Activated CD4-positive, alpha-beta T cell treated with anti-CD3 and anti-CD28 coated beads, Interleukin-2, amount 50 U/mL, for 1 hour (primary cell): ENCODE measurements at places on chromosomes 3 and 15.

- DNase-seq: no peak
Measured at GRCh38 chr15:69026355-69026754, 11.9 kb downstream of the NOX5 start.

GRCh38 chr3:18634461-18634860 lies 209.3 kb upstream of the SATB1 start:
- no peak for DNase-seq

- no peak for DNase-seq
Measured at GRCh38 chr3:149781741-149782140, 10.6 kb downstream of the ANKUB1 start.

DNA sequence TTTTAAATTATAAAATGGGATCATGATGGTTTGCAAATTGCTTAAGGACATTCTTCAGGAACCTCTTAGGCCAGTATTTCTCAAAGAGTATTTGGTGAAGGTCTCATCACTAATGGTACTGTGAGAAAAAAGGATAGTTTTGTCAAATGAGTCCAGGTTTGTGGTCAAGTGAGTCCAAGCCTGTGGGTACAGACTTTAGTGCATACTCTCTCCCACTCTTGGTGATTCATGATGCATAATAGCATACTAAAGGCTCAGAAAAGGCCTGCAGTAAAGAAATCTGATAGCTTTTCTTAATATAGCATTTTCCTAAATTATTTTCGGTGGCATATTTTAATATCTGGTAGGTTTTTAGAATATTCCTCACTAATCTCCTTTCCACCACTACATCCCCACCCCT lies 20.0 kb downstream of the BOC start:
- DNase-seq: no peak

GRCh38 chr3:6560259-6560658 lies 300.7 kb upstream of the GRM7 start:
- DNase-seq: no peak

DNA sequence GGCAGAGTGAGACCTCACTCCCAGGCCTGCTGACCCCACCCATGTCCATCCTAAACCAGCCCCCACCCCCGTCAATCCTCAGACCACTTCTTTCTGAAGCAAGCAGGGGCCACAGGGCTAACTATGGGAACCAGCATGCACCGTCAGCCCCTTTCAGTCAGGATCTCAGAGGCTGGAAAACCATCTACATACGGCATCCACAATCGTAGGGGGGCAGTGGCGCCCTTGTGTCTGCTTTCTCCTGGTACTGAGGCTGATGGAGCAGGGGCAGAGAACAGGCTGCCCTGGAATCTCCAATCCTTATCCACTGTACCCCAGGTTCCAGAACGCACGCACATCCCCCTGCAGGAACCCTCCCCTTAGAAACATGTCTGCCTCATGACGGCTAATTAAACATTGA lies 56.6 kb downstream of the XXYLT1 start:
- DNase-seq: no peak

DNA sequence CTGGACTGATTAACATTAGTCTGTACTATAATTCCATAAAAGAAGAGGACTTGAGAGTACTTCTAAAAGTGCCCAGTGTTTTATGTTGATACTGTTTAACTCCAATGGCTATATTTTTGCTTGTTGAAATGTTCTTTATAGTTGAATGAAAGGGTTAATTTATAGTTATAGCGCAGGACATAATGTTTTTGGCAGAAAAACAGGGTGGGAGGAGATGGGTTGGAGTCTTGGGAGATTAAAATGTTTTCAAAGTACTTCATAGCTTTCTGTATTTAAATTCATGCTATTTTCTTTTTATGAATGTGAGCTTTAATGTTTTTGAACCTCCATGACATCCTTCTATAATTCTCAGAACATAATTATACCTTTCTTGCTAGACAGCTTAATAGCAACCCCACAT lies 108.2 kb downstream of the CNTN3 start:
- DNase-seq: no peak

GRCh38 chr3:101484805-101485620 lies 28.0 kb downstream of the SENP7 start:
- DNase-seq: no peak

DNA sequence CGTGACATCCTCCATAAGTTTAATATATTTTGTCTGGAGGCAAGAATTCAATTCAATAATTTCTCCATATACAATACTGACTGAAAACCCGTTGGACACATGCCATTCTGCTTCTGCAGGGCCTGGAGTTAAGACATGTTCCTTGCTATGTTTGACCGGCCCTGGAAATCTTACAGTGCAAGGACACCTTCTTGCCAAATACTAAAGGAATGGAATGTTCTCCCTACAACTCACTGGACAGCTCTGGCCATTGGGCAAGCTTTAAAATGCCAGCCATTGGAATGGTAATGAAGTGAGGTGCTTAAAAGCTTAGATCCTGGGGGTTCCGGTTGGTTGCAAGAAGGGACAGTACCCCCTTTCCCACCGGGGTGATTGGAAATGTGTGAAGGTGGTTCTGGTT lies 329.8 kb upstream of the PROK2 start:
- no peak for DNase-seq

GRCh38 chr3:149402481-149402880 lies 25.0 kb upstream of the TM4SF1 start:
- DNase-seq: no peak

DNA sequence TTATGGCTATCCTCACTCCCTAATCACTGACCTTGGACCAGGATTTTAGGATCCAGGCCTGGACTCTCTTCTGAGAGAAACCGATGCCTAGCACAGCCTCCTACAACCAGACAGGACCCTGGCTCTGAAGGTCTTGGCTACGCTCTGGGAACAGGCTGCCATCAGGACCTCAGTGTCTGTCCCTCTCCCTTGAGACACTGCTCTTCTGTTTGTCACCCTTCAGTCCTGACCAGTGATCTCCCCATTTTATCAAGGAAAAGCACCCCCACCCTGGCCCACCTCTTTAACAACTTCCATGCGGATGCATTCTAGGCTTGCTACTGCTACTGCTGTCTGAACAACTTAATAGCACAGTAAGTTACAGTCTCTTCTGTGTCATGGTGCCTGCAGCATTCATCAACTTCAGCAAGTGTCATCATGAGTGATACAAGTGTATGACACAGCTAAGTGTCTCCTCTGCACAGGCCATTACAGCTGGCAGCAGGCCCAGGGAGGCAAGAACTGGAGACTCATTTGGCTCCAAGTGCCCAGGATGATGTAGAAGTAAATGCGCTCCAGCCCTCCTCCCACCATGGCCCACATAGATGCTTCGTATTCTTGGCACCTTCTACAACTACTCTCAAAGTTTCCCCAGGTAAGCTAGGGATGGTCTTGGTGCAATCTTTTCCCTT lies 302.4 kb downstream of the EPHB1 start:
- no peak for DNase-seq
